Endothelial cell (in vitro differentiated cells): ENCODE measurements at places on chromosomes 4 and X. TPM values are rescaled to one million over a fixed set of nuclear protein-coding genes. Genes with fewer than 3 reads are reported as not detected.

MAOA gene
- total RNA-seq, result 1.6 TPM

NMU gene
- total RNA-seq, result 6.3 TPM

USP17L25 gene
- not detected for total RNA-seq

ART3 gene
- total RNA-seq, result not detected

PDE6B gene
- 5.1 TPM for total RNA-seq

MID2 gene
- 7.2 TPM for total RNA-seq

LPAR4 gene
- 2.7 TPM for total RNA-seq

MAMLD1 gene
- 2.8 TPM for total RNA-seq

NR3C2 gene
- total RNA-seq, result 0.54 TPM

HSPA4L gene
- total RNA-seq, result 1.6 TPM

AASDH gene
- 9.6 TPM for total RNA-seq

CT83 gene
- not detected for total RNA-seq

S100G gene
- total RNA-seq, result not detected

KLHL13 gene
- total RNA-seq, result 1.7 TPM
